ENCODE measurements at places on chromosomes 3 and 15. TPM values are rescaled to one million over a fixed set of nuclear protein-coding genes. Genes with fewer than 3 reads are reported as not detected.
A peak's percentile ranks its signal among the peaks of the same experiment; 100 is the strongest.

DNA sequence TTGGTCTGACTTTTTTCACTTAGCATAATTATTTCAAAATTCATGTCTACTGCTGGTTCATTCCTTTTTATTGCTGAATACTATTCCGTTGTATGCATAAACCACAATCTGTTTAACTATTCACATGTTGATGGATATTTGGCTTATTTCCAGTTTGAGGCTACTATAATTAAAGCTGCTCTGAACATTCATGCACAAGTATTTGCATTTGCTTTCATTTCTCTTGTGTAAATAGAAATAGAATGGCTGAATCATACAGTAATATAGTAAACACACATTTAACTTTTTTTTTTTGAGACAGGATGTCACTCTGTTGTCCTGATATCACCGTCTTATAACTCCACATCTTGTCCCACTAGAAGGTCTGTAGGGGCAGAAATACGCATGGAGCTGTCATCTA, 57.3 kb downstream of the NMNAT3 start:
- H3K4me1 ChIP-seq: no peaks in the 10 kb centered on the region
- H3K4me3 ChIP-seq: no peak overlapping the region
- DNase-seq: no peak
- H3K27me3 ChIP-seq: no peaks in the 10 kb centered on the region

GRCh38 chr15:78264304-78265136, at the start of gene DNAJA4:
Gene DNAJA4, plus strand, starts transcription at chr15:78264562. Its CDS starts 202 bp downstream, at chr15:78264764.
- peak within 1 kb of the TSS; percentile 82 for H3K27ac ChIP-seq
- no peaks in the 10 kb centered on the region for H3K36me3 ChIP-seq
- peaks cover 30% of the 10 kb centered on the region for H3K4me1 ChIP-seq
- no peaks in the 10 kb centered on the region for H3K27me3 ChIP-seq
- no peak for DNase-seq

DNA sequence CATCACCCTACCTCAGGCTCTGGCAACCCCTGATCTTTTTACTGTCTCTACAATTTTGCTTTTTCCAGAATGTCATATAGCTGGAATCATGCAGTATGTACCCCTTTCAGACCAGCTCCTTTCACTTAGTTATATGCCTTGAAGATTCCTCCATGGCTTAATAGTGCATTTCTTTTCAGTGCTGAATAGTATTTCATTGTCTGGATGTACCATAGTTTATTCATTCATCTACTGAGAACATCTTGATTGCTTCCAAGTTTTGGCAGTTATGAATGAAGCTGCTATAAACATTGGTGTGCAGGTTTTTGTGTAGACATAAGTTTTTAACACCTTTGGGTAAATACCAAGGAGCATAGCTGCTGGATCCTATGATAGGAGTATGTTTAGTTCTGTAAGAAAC, 50.8 kb upstream of the ANP32A start:
- H3K4me3 ChIP-seq: no peak overlapping the region
- H3K27me3 ChIP-seq: no peaks in the 10 kb centered on the region
- no peak overlapping the region for H3K27ac ChIP-seq
- no peak for DNase-seq
- no peaks in the 10 kb centered on the region for H3K4me1 ChIP-seq

MNS1 gene
- 0.28 TPM for total RNA-seq
